ENCODE measurements at places on chromosomes 3 and 15. TPM values are rescaled to one million over a fixed set of nuclear protein-coding genes. Genes with fewer than 3 reads are reported as not detected.

The ITGA11 gene
- total RNA-seq, result 0.02 TPM

The MCCC1 gene
- total RNA-seq, result 30.8 TPM

The CMC1 gene
- 22.5 TPM for total RNA-seq

The LRRC31 gene
- total RNA-seq, result not detected

The ITGB5 gene
- 0.18 TPM for total RNA-seq

The UROC1 gene
- not detected for total RNA-seq

The HTR3E gene
- not detected for total RNA-seq

The LRRC34 gene
- total RNA-seq, result 7.2 TPM

The CASR gene
- not detected for total RNA-seq

The FAM107A gene
- not detected for total RNA-seq

The SETMAR gene
- 12.6 TPM for total RNA-seq

The ISL2 gene
- total RNA-seq, result 2.4 TPM

The MORC1 gene
- not detected for total RNA-seq

Measured in activated CD8-positive, alpha-beta memory T cell treated with anti-CD3 and anti-CD28 coated beads, Interleukin-2, amount 10 ng/mL, durations not matched to agents 7 days and 5 days (primary cell).